ENCODE measurements at places on chromosomes 11 and 22. TPM values are rescaled to one million over a fixed set of nuclear protein-coding genes. Genes with fewer than 3 reads are reported as not detected.

DNA sequence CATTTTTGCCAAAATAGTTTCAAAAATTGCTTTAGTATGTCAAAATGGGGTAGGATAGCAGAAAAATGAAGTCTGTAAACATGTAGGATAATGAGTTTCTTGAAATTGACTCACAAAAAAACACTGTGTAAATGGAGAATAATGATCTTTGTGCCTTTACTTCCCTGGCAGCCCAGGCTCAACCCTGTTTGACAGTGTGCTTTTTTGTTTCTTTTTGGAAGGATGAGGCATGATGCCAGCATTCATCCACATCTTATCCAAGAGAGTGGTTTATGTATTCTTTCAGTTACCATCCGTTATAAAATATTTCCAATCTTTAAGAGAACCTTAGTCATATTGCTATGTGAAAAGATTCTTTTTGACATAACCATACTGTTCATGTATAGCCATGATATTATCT, 70.6 kb downstream of the ARHGAP42 start:
- DNase-seq: peak; percentile 22

DNA sequence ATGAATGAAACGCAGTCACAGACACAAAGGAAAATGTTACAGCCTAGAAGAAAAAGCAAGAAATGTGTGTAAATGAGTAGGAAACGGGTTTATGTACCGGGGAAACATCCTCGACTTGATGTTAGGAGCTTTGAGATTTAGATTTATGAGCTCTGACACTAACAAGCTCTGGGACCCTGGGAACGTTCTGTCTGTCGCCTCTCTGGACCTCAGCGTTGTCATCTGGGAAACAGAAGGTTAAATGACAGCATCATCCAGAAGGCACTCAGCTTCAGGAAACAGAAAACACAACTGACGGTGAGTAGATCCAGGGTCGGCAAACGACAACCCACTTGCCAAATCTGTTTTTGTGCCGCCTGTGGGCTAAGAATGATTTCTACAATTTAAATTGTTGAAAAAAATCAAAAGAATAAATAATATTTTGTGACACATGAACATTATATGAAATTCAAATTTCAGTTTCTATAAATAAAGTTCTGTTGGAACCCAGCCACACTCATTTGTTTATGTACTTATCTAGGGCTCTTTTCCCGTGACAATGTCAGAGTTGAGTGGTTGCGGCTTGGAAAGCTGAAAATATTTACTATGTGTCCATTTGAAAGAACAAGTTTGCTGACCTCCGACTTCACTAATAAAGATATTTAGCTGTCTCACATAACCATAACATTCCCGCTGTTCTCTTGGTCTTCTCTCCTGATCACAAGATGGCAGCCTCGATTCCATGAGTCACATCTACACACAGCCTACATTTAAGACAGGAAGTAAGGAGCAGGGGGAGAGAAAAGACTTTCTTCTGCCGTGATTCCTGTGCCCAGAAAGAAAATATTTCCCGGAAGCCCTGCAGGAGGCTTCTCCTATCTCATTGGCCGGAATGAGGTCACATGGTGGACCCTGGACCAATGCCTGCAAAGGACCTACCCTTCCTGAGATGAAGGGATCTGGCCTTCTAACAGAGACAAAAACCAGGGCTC, 47.1 kb upstream of the SYT13 start:
- DNase-seq: peak; percentile 84

- no peak for DNase-seq
Observed at GRCh38 chr11:19846654-19847305, 134.1 kb downstream of the NAV2 start.

DNA sequence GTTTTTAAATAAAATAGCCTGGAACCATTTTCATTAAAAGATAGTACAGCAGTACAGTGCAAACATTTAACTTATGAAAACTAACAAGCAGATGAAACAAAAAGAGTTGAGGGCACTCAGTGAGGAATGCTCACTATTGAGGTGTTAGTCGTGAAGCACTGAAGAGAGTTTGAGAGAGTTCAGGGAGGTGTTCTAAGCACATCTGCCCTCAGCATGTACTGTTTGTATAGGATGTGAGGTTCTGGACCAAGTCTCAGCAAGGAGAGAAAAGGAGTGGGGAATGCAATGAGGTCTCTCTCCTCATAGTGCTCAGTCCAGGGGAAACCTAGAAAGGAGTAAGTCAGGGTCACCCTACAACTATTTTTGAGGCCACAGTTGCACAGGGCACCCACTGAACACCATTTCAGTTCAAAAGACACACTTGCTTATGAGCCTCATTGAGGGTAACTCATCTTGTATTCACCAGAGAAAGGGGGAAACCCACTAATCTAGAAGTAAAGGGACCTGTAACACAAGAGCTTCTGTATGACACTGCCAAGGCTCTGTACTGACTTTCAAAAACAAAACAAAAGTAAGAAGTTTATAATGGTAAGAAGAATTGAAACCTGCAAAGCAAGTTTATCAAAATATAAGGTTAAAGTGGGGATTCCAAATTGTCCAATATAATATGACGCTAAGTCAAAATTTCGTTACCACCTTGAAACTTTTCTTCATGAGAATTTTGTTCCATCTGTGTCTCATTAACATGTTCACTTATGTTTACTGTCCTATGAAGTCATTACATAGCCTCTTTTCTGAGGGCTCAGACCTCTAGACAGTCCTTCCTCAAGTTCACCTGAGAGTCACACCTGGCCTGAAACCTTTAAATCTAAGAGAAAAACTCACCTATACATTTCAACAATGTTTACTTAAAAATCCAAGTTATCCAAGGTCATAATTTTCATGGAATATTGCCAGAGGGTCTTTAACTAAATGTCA, 275.3 kb downstream of the ETS1 start:
- no peak for DNase-seq

GRCh38 chr11:117752071-117752470, 44.9 kb downstream of the DSCAML1 start:
- DNase-seq: no peak

Gene DBX1
- not detected for total RNA-seq
